Stimulated activated CD4-positive, alpha-beta T cell treated with anti-CD3 and anti-CD28 coated beads, Interleukin-2, amount 100 ng/mL, for 4 hours (primary cell): ENCODE measurements at places on chromosomes 12 and 14.
A peak's percentile ranks its signal among the peaks of the same experiment; 100 is the strongest.

DNA sequence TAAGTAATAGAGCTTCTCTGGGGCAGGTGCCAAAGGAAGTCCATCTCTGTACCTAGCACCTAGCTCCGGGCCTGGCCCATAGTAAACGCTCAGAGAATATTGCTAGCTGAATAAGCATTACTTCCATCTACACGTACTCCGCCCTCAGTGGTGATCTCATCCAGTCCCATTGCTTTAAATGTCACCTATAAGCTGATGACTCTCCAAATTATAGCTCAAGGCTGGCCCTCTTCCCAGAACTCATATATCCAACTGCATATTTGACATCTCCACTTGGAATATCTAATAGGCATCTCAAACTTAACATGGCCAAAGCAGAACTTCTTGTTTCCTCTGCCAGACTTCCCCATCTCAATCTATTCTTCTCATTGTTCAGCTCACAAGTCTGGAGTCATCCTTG, 6.9 kb upstream of the DYNLL1 start:
- DNase-seq, result no peak

- DNase-seq, result peak; percentile 86
These were observed 17.0 kb downstream of the RHOF start for GRCh38 chr12:121776190-121777098.

- DNase-seq, result no peak
These were observed 354.3 kb upstream of the SFSWAP start for GRCh38 chr12:131356485-131357184.

GRCh38 chr14:99246536-99247097, 25.4 kb downstream of the BCL11B start:
- DNase-seq, result no peak

DNA sequence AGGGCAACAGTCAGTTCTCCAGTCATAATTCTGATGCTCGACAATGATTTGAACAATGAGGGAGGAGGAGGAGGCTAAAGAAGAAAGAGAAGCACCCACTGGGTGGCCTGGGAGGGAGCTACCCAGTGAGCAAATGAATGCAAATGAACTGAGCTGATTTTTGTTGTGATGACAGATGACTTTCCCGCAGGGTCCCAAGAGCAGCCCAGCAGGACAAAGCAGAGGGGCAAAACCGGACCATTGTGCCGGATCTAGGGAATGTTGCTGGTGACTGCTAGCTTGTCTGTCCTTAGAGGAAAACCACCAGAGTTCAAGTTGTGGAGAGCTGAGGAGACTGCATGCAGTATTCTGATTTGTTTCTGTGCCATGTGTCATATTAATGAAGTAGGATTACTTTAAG, 162.8 kb downstream of the MON2 start:
- no peak for DNase-seq

GRCh38 chr12:72264548-72265175, 7.5 kb upstream of the TRHDE start:
- DNase-seq, result no peak

DNA sequence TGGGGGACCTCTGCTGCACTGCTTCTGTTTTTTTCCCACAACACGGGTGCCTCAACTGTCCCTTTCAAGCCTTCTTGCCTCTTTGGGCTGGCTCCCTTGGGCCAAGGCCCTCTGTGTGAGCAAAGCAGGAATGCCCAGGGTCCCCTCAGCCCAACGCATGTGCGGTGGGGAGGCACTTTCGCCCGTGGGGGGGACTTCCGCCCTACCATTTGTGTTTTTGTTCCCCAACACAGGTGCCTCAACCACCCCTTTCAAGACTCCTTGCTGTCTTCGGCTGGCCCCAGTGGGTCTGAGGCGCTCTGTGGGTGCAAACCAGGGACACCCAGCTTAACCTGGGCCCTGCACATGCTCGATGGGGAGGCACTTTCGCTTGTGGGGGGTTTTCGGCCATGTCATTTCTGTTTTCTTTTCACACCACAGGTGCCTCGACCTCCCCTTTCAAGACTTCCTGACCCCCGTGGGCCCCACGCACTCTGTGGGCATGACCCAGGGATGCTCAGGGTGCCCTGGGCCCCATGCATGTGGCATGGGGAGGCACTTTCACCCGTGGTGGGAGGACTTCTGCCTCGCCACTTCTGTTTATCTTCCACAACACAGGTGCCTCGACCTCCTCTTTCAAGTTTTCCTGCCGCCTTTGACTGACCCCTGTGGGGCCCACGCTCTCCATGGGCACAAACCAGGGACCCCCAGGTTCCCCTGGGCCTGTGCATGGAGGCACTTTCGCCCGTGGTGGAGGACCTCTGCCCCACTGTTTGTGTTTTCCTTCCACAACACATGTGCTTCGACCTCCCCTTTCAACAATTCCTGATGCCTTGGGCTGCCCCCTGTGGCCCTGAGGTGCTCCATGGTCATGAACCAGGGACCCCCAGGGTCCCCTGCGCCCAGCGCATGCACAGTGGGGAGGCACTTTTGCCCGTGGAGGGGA, 365.7 kb downstream of the ALG10 start:
- no peak for DNase-seq

DNA sequence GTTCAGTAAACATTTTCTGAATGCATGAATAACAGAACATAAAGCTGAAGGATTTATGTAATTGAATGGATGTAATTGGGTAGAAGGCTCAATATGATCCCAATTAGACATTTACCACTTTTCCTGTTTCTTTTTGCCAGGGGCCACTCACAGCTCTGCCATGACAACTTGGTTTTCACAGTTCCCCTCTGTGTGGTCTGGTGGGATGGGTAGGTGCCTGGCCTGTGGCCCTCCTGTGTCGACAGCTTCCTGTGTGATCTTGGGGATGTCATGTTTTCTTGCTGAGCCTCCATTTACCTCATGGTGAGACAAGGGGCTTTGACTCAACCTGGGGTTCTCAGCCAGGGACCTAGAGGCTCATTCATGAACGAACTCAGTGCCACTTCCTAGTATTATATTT, 12.6 kb upstream of the SERPINA10 start:
- no peak for DNase-seq

- no peak for DNase-seq
These were observed 49.1 kb downstream of the KCNA1 start for GRCh38 chr12:4958697-4959375.

DNA sequence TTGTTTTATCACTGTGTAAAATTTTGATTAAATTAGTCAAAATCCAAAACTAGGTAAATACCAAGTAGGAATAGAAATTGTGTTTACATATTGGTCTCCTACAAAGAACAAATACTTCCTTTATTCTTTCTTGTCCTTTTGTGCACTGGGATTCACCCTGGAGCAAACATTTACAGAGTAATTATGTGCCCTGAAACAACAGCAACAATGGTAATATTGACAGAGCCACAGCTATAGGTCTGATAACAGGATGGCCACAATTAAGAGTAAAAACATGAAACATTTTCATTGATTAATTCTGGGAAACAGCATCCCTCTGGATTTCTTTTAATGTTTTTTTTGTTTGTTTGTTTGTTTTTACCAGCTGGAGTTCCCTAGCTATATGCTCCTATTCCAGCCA, 61.2 kb downstream of the SLC38A6 start:
- DNase-seq, result no peak

DNA sequence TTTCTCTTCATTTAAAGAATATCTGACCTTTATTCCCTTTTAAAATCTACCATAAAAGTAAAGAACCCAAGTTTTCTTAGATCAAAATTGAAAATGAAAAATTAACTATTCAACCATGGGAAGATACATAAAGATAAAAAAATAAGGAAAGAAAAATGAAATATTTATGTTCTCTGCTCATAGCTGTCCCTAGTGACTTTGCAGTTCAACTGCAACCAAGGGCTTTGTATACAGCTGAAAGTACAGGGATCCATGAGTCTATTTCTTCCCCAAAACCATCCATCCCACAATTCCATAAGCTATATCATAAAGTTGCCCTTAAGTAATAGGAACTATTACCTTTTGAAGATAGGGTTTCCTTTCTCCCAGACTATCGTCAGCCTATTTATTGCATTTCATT, 113.1 kb downstream of the ITPR2 start:
- DNase-seq, result no peak

- no peak for DNase-seq
These were observed 56.8 kb downstream of the GNG2 start for GRCh38 chr14:51917193-51917592.

- no peak for DNase-seq
These were observed 60.2 kb downstream of the STAB2 start for GRCh38 chr12:103647267-103647666.

GRCh38 chr12:42641221-42641885, 51.8 kb upstream of the PRICKLE1 start:
- no peak for DNase-seq

DNA sequence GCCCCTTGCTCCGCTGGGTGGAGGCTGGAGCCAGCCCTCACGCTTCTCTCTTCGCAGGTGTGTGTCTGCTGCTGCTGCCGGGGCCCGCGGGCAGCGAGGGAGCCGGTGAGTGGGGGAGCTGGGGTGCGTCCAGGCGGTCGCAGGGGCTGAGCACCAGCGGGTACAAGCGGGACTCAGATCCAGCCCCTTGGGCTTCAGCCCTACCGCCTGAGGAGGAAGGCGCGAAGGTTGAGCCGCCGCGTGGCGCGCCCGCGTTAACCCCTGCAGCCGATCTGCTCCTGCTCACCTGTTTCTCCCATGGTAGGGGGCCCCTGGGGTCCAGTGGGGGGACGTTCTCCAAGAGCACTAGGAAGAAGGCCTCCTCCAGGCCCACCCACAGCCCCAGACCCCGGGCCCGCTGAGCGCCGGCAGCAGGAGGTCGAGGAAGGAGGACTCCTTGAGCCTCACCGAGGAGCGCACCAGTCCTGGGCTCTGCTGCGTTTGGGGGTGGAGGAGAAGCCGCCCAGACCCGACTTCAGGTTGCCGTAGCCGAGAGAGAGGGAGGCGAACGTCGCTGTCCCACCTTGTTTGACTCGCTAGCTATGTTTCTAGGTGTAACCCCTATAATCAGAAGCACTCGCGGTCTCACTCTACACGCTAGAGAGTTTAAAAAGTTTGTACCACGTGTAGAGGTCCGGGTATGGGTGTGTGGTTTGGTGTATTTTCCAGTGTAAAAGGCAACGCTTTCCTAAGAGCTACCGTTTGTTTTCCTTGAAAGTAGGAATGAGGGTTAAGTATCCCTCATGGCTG, 834 bp downstream of the COCH start:
- no peak for DNase-seq

DNA sequence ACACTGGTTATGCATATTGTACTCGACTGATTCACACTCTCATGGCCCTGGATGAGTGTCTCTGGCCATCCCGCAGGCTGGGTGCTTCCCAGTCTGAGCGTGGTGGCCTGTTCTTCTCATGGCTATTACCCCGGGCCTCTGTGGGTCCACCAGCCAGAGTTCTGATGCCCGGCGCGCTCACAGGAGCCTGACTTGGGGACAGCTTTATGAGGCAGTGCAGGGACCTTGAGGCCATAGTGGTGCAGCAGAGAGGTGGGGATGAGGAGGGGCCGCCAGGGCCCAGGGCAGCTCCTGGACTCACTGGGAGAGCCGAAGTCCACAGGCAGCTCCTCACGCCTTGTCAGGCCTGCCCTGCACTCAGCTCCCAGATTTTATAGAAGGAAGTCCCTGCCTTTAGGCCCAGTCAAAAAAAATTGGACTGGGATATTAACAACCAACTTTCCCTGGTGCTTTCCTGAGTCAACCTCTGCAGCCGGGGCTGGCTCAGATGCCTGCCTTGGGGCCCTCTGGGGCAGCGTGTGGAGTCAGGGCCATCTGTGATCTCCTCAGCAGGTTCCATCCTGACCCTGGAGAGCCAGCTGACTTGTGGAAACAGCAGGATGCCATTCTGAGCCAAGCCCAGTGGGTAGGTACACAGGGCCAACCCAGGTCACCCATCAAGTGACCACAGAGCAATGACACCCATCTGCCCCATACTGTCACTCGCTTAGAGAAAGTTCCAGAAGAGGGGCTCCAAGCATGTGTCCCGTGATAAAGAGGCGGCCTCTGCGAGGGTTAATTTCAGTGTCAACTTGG, 89.4 kb upstream of the DIO3 start:
- DNase-seq, result no peak

- DNase-seq, result no peak
These were observed 96.3 kb upstream of the EVL start for GRCh38 chr14:99968941-99969340.

GRCh38 chr14:103542605-103543088, 13.7 kb downstream of the TRMT61A start:
- DNase-seq, result no peak

DNA sequence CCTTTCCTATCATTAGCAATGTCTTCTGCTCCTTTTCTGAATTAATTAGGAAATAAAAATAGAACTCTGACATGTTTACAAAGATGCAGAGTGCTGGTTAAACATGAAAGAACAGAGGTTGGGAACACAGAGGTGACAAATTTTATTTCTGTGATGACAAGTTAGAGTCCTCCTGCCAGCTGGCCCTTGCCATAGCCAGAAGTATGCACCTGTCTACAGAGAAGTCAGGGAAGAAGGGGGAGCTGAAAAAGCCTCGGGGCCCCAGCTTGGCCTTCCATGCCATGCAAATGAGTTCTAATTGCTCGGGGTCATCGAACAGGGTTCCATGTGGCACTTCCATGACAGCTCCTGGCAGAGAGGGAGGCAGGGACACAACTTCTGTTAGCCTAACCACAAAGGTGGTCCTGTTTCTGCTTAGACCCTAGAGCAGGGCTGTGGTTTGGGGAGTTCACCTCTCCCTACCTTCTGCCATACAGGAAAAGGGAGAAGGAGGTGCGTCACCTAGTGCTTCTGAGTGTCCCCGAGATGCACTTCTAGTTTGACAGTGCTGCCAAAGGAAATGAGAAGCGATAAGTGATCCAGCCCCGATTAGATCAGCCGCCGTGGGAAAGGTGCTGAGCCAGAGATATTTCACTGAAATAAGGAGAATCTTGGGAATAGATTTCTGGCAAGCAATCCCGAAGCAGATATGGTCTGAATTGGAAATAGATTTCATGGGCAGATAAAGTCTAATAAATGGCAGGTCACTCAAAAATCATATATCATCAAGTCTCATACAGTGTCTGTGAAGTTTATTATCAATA, 155.8 kb upstream of the FOXN3 start:
- DNase-seq, result no peak

GRCh38 chr12:76563061-76563460, 3.5 kb upstream of the OSBPL8 start:
- DNase-seq, result no peak

DNA sequence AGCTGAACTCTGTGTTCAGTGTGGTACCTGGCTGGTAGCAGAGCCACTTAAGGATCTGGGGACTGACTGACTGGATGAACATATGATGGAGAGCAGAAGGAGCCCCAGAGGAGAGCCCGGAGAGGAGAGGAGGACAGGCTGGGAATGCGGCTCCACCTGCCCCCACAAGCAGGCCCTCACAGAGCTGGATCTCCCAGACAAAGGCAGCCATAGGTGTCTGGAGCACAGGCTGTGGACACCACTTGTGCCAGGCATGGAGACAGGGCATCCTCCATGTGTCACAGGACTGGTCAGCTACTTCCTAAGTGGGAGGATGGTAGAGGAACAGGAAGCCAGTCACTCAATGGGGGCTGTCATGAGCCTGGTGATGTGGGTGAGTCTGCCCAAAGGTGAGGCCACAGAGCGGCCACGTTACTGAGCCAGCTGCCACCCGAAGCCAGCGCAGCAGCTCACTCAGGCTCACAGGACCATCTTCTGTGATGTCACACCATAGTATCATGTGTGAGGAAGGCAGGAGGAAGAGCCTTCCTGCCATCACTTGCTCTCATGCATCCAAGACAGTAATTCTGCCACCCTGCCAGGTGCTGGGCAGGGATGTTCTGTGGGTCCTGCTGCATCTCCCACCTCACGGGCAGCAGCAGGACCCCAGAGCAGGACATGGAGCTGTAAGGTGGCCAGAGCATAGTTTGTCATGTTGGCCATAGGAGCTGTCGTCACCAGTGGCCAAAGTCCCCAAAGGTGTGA, 72.1 kb downstream of the PRIMA1 start:
- DNase-seq, result no peak
